ENCODE measurements at places on chromosomes 1 and 21.

GRCh38 chr1:147849098-147849895 is 53.3 kb upstream of the GJA8 start:
- DNase-seq: no peak

GRCh38 chr21:44927587-44928461 is 7.1 kb upstream of the ITGB2 start:
- peak; percentile 72 for DNase-seq

DNA sequence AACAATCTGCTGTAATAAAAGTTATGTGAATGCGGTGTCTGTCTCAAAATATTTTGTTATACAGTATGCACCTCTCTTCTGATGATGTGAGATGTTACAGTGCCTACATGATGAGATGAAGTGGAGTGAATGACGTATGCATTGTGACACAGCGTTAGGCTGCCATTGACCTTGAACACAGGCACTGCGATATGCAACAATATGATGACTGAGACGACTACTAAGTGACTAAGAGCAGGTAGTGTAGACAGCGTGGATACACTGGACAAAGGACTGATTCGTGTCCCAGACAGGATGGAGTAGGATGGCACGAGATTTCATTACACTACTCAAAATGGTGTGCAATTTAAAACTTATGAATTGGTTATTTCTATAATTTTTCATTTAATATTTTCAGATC is 8.4 kb downstream of the SGIP1 start:
- no peak for DNase-seq

GRCh38 chr1:224866940-224867339 is 62.5 kb upstream of the DNAH14 start:
- DNase-seq: no peak

DNA sequence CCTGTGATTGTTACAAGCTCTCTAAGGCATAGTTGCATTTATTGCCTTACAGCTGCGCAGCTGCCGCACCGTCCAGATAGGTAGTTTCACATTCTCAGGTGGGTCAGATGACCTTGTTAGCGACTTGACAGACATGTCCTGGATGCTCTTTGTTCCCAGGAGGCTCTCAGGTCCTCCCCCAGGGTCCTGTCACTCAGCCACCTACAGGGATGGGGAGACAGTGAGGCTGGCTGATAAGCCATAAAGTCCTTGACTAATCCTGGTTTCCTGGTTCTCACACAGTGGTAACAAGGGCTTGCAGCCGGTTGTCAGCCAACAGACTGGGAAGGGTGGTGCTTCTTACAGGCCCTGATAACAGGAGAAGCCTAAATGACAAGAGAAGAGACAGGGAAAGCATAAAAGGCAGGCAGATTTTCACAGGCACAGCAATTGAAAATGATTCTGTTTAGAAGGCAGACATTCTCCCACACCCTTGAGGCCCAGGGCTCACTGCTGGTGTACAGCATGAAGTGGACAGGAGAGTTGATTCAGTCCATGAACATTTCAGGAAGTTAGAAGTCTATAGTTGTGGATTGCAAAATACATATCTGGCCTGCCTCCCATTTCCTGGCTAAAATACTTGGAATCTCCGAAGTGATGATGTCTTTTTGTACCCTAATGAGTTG is 2.9 kb downstream of the ARF1 start:
- DNase-seq: no peak

Measured in germinal center (tissue), 1 donor.